ENCODE measurements at places on chromosomes 13 and 19.
A peak's percentile ranks its signal among the peaks of the same experiment; 100 is the strongest.

DNA sequence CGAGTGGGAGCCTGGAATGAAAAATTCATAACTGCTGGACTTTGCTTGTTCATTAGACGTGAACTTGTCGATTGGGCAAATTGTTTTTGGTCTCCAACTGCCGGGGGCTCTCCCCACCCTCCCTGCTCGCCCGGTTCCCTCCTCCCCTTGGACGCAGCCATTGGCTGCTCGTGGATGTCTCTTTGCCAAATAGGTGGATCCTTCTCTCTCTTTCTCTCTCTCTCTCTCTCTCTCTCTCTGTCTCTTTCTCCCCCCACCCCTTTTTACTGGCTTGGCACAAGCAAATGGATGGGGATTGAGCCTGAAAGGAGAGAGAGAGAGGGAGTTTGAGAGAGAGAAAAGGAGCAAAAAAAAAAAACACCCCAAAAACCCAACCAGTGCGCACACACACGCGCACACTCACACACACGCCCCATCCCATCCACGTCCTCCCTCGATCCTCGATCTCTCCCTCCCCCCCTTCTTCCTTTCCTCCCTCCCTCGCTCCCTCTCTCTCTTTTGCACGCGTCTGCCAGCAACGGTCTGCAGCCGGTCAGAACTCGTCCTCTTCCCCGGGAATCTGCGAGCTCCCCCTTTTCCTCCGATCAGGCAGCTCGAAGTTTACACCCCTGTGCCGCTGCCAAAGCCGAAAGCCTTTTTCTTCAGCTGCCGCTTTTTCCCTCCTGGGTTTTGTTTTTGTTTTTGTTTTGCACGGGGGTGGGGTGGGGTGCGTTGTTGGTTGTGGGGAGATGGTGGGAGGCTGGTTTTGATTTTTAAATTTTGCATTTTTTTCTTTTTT is 27.8 kb downstream of the NFIX start:
- DNase-seq: no peak
- peaks cover 15% of the 10 kb centered on the region for H3K4me1 ChIP-seq
- peak overlapping the region; percentile 20 for H3K4me3 ChIP-seq
- H3K27ac ChIP-seq: peak overlapping the region; percentile 51
- no peaks in the 10 kb centered on the region for H3K36me3 ChIP-seq
- H3K27me3 ChIP-seq: peaks cover 16% of the 10 kb centered on the region

DNA sequence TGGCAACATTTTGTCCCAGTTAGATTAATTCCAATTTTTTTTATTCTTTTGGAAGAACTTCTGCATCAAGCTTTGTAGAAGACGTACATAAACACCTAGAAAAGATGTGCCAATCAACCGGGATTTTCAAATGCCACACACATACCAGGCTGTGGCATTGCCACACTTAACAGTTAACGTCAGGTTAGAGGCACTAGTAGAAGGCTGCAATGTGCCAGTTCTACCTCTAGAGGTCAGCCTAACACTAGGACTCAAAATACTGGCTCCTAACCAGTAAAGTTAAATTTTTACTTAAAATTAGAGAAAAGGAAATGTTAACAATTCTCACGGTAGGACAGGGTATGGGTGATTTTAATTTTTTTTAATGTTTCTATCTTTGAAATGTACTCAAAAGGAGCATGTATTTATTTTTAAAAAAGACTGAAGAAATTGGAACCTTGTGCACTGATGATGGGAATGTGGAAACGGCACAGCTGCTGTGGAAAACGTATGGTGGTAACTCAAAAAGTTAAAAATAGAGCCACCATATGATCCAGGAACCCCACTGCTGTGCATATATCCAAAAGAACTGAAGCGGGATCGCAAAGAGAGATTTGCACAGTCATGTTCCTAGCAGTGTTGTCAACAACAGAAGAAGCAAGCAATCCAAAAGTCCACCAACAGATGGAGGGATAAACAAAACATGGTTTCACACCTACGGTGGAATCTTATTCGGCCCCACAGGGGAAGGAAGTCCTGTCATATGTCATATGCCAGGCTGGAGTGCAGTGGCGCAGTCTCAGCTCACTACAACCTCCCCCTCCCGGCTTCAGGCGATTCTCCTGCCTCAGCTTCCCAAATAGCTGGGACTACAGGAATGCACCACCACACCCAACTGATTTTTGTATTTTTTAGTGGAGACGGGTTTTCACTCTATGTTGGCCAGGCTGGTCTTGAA is 30.3 kb downstream of the CRYL1 start:
- H3K27ac ChIP-seq: no peak overlapping the region
- H3K27me3 ChIP-seq: no peaks in the 10 kb centered on the region
- no peak overlapping the region for H3K4me3 ChIP-seq
- no peaks in the 10 kb centered on the region for H3K36me3 ChIP-seq
- H3K4me1 ChIP-seq: no peaks in the 10 kb centered on the region
- peak; percentile 72 for DNase-seq

- peaks cover 12% of the 10 kb centered on the region for H3K4me1 ChIP-seq
- no peak for DNase-seq
- H3K36me3 ChIP-seq: no peaks in the 10 kb centered on the region
- no peaks in the 10 kb centered on the region for H3K27me3 ChIP-seq
- peak overlapping the region; percentile 64 for H3K27ac ChIP-seq
These were observed 22.0 kb upstream of the UBAC2 start for GRCh38 chr13:99178636-99179035.

- H3K27me3 ChIP-seq: no peaks in the 10 kb centered on the region
- no peaks in the 10 kb centered on the region for H3K4me1 ChIP-seq
- no peak overlapping the region for H3K27ac ChIP-seq
- no peak for DNase-seq
- no peaks in the 10 kb centered on the region for H3K36me3 ChIP-seq
These were observed 279.8 kb upstream of the EDNRB start for GRCh38 chr13:78198419-78198818.

- H3K4me1 ChIP-seq: no peaks in the 10 kb centered on the region
- no peaks in the 10 kb centered on the region for H3K36me3 ChIP-seq
- no peak overlapping the region for H3K4me3 ChIP-seq
- no peak overlapping the region for H3K27ac ChIP-seq
These were observed 418.3 kb downstream of the DIAPH3 start for GRCh38 chr13:59745392-59745788.

- no peak overlapping the region for H3K27ac ChIP-seq
- no peaks in the 10 kb centered on the region for H3K27me3 ChIP-seq
- H3K4me3 ChIP-seq: no peak overlapping the region
- H3K36me3 ChIP-seq: no peaks in the 10 kb centered on the region
- H3K4me1 ChIP-seq: no peaks in the 10 kb centered on the region
These were observed 27.4 kb downstream of the SLITRK6 start for GRCh38 chr13:85771856-85772255.

DNA sequence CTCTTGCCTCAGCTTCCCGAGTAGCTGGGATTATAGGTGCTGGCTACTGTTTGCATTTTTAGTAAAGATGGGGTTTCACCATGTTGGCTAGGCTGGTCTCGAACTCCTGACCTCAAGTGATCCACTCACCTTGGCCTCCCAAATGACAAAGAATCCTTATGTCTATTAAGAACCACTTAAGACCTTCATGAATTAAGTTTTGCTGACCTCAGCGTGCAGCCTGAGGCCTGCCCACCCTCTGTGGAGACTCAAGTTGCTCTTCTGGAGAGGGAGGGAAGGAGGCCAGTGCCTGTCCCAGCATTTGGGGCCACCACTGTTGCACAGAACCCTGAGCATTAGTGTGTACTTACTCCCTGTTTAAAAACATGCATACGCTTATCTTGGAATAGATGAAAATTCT is 313.3 kb downstream of the FGF9 start:
- DNase-seq: no peak
- H3K36me3 ChIP-seq: no peaks in the 10 kb centered on the region
- no peak overlapping the region for H3K27ac ChIP-seq
- H3K27me3 ChIP-seq: no peaks in the 10 kb centered on the region
- no peaks in the 10 kb centered on the region for H3K4me1 ChIP-seq

DNA sequence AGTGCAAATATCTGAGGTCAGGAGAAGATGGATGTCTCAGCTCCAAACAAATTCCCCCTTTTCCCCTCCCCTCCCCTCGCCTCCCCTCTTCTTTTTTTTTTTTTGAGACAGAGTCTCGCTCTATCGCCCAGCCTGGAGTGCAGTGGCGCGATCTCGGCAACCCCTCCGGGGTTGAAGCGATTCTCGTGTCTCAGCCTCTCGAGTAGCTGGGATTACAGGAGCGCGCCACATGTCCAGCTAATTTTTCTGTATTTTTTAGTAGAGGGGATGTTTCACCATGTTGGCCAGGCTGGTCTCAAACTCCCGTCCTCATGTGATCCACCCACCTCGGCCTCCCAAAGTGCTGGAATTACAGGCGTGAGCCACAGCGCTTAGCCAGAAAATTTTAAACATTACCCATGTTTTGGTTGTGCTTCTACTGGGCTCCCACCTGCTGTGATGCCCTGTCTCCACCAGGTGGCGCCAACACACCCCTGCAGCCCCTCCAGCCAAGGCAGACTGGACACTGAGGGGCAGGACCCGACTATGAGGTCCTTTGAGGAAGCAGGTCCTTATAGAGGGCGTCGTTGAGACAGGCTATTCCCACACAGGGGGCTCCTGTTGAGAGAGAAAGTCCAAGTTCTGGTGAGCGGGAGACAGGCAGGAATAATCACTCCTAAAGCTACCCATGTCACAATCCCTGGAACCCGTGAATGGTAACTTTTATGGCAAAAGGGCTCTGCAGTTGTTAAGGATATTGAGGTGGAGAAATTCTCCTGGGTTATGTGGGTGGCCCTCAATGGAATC is 6.3 kb downstream of the ERICH4 start:
- no peak overlapping the region for H3K27ac ChIP-seq
- H3K4me3 ChIP-seq: no peak overlapping the region
- H3K36me3 ChIP-seq: no peaks in the 10 kb centered on the region
- H3K27me3 ChIP-seq: no peaks in the 10 kb centered on the region

- no peaks in the 10 kb centered on the region for H3K36me3 ChIP-seq
- H3K27ac ChIP-seq: no peak overlapping the region
- no peaks in the 10 kb centered on the region for H3K27me3 ChIP-seq
- no peak overlapping the region for H3K4me3 ChIP-seq
These were observed 116.1 kb downstream of the USP12 start for GRCh38 chr13:27055526-27055925.

Data from thymus (tissue), 14 donors.